Parietal lobe (tissue), 2 donors: ENCODE measurements at places on chromosomes 13 and 19. TPM values are rescaled to one million over a fixed set of nuclear protein-coding genes. Genes with fewer than 3 reads are reported as not detected.

SHD gene
- total RNA-seq = 2.5 TPM

PIAS4 gene
- total RNA-seq = 29.7 TPM

WASF3 gene
- 21.3 TPM for total RNA-seq

GNG8 gene
- not detected for total RNA-seq

ZNF419 gene
- 29.7 TPM for total RNA-seq

SERPINE3 gene
- 0.63 TPM for total RNA-seq

A1BG gene
- total RNA-seq = 4.1 TPM

TUBA3C gene
- total RNA-seq = not detected

RASL11A gene
- total RNA-seq = 0.94 TPM

TMEM38A gene
- total RNA-seq = 13.5 TPM

EBI3 gene
- not detected for total RNA-seq

CD37 gene
- total RNA-seq = 0.94 TPM
